RWPE2 (cell line): ENCODE measurements at places on chromosomes 3 and 15.
A peak's percentile ranks its signal among the peaks of the same experiment; 100 is the strongest.

GRCh38 chr15:35309886-35310285, 224.8 kb upstream of the NANOGP8 start:
- no peak for DNase-seq

DNA sequence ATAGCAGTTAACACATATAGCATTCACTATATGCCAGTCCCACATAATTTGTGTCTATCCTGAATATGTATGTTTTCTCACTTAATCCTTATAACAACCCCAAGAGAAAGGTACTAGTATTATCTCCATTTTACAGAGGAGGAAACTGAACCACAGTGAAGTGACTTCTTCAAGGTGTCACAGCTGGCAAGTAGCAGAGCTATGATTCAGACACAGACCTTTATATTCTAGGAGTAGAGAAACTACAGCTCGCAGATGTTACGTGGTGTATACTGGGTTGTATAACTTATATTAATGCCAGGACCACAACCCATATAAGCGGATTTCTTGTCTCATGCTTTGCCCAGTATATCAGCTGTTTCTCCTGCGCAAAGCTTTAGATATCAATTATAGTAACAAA, 29.5 kb upstream of the ICE2 start:
- no peak for DNase-seq

GRCh38 chr3:61580982-61581643, 19.7 kb downstream of the PTPRG start:
- no peak for DNase-seq

DNA sequence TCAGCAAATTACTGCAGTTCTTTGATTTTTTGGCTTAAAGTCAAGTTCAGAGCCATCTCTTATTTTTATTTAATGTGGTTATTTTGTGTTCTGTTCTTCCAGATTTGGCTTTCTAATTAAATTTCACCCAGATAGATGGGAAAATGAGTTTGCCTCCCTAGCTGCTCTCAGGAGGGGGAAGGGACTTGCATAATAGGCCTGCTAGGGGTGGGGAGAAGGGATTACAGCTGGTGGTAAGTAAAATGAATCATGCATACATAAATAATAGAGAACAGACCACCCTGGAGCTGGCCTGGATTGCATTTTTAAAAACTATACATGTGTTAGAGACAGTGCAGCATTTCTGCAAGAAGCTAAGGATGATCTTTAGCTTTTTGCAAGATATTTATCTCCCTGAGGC, 3.9 kb upstream of the PXYLP1 start:
- no peak for DNase-seq

GRCh38 chr15:61318301-61318700, 89.2 kb upstream of the RORA start:
- DNase-seq = no peak

GRCh38 chr3:118272991-118273390, 761.7 kb downstream of the IGSF11 start:
- no peak for DNase-seq

DNA sequence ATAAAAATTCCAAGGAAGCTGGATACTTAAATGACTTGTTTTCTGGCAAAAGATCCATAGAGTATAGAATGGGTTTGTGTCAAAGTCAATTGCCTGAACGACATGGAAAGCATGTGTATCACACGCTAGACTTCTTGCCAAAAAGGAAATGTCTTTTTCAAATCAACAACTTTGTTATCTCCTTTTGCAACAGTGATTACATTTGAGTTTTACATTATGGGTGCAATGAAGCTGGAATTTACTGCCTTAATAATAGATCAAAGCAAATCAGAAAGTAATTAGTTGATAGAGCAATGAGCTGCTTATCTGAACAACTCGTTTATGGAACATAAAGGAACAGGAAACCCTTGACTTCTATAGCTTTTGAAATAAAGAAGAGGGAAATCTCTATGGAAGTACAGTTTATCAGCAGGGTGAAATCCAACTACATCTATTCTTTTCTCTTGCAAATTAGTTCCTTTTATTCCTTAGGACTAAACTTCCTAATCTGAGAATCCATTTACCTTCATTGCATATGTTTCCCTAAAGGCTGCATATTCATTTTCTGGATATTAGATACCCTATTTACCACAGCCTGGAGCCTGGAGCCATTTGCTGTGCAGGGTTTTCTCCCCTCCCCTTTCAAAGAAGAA, 415.1 kb upstream of the NECTIN3 start:
- no peak for DNase-seq

- DNase-seq = peak; percentile 78
Observed at GRCh38 chr15:93028632-93029213, 60.3 kb downstream of the RGMA start.

- no peak for DNase-seq
Observed at GRCh38 chr3:141835557-141836229, 40.8 kb upstream of the ATP1B3 start.

GRCh38 chr3:62439176-62439813, 65.9 kb upstream of the FEZF2 start:
- no peak for DNase-seq

DNA sequence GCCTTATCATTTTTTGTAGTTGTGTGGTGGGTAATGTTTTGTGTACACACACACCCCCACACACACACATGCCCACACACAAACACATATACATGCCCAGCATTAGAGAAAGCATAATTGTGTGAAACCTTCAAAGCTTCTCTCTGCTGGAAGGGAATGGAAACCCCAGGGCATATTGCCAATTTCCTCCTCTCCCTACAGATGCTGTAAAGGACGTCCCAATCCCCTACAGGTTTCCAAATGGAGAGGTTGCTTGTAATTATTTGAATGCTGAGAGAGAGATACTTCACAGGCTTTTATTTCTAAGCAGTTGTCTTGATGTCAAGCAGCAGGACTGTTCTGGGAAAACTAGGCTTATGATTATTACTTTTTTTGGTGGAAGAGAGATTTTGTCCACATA, 23.0 kb upstream of the CCK start:
- no peak for DNase-seq

DNA sequence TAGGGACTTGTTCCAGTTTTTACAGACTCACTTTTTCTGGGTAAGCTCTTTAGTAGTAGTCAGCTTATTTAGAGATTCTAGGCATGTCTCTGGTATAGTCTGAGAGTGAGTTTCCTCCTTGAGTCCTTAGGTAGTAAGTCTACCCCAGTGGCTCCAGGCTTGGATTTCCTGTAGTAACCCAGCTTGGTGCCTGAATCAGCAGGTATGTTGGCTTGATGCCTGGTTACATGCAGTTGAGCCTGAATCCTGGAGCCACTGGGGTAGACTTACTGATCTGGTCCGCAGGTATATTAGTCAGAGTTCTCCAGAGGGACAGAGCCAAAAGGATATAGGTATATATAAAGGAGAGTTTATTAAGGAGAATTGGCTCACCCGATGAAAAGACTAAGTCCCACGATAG, 85.8 kb upstream of the RBMS3 start:
- DNase-seq = peak; percentile 77

DNA sequence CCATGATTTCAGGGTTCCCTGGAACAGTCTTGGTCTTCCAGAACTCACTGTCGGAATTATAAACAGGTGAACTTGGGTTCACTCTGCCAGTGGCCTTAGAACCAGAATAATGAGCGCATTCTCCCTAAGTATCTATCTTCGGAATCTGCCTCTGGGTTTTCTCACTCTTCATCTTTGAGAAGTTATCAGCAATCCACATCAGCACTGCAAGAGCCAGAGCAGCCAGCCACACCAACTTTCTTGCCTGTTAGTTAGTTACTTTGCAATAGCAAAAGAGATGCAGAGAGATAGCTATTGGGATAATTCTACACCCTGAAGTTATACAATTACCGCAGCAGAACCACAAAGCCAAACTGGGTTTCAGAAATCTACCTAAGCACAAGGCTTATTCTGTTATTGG, 25.8 kb downstream of the GLB1 start:
- no peak for DNase-seq

GRCh38 chr3:105608623-105609022, 241.9 kb downstream of the ALCAM start:
- DNase-seq = no peak

GRCh38 chr15:41971895-41972252, 483 bp downstream of the EHD4 start:
- DNase-seq = no peak

GRCh38 chr3:55885721-55886120, 398.6 kb upstream of the WNT5A start:
- no peak for DNase-seq

DNA sequence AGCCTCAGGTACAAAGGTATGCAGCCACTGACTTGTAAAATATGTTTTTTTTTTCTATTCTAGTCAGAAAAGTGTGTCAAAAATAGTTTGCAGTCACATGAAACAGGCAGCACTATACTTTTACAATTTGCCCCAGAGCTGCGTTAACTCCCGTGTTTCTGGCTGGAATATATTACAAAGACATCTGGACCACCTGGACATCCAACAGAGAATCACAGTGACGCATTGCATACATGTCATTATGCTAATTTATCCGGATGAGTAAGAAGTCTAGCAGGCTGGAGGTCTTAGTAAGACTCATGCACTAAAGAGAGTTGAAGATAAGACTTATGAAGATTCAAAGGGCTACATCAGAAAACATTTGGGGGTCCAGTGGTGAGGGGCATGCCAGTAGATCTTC, 39.2 kb upstream of the STRIT1 start:
- DNase-seq = no peak

DNA sequence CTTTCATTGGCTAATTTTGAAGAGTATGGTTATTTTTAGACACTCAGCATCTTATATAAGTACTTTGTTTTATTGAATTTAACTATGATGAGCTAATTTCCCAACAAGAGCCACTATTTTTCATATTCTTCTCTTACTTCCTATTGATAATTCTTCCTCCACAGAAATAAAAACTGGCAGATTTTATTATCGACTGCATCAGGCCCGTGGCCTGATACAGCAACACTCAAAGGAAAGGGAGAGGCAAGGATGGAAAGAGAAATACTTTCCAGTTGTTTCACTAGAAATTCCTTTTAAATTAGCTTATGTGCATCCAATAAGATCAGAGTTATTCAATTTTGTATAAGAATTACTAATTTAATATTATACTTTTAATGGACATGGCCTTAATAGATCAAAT, 886.3 kb downstream of the ROBO1 start:
- no peak for DNase-seq

GRCh38 chr3:46903341-46904302, 26.1 kb downstream of the PTH1R start:
- DNase-seq = peak; percentile 72

GRCh38 chr15:67857220-67857619, 17.4 kb upstream of the RNU6-1 start:
- no peak for DNase-seq

- DNase-seq = no peak
Observed at GRCh38 chr15:35680951-35681350, 135.0 kb upstream of the DPH6 start.

GRCh38 chr3:184372911-184373310, 5.1 kb downstream of the THPO start:
- no peak for DNase-seq

GRCh38 chr15:80609091-80609490, 86.0 kb upstream of the ABHD17C start:
- DNase-seq = no peak

- peak; percentile 70 for DNase-seq
Observed at GRCh38 chr3:32569540-32570420, 878 bp downstream of the DYNC1LI1 start.

DNA sequence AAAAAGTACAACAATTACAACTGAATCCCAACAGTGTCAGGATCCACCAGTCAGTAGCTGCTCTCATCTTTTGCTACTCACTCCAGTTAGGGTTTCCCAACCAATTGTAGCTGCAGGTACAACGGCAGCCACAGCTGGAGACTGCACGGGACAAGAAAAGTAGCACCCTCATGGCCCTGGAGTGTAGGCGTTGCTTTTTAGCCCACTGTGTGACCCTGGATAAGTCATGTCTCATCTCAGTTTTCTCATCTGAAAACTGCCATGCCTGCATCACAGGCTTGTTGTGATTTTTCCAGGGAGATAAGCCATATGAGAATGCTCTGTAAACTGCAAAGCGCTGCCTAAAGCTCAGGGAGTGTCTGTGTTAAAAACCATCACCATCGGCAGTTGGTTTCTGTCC, 535.6 kb upstream of the IL12A start:
- no peak for DNase-seq

- DNase-seq = peak; percentile 73
Observed at GRCh38 chr3:40043444-40043755, 234.0 kb downstream of the MYRIP start.

GRCh38 chr3:107846279-107846852, 244.5 kb downstream of the CD47 start:
- no peak for DNase-seq
